Uterus (tissue), 4 donors: ENCODE measurements at places on chromosomes 2 and 18. TPM values are rescaled to one million over a fixed set of nuclear protein-coding genes. Genes with fewer than 3 reads are reported as not detected.

Gene KIF5C
- total RNA-seq, result 2.4 TPM

- H3K27me3 ChIP-seq, result no peaks in the 10 kb centered on the region
- peak overlapping the region; percentile 63 for H3K27ac ChIP-seq
- no peak overlapping the region for H3K4me3 ChIP-seq
- H3K4me1 ChIP-seq, result peaks cover 7% of the 10 kb centered on the region
- DNase-seq, result peak; percentile 63
- no peaks in the 10 kb centered on the region for H3K36me3 ChIP-seq
Observed at GRCh38 chr2:66790651-66791181, 355.8 kb downstream of the MEIS1 start.

DNA sequence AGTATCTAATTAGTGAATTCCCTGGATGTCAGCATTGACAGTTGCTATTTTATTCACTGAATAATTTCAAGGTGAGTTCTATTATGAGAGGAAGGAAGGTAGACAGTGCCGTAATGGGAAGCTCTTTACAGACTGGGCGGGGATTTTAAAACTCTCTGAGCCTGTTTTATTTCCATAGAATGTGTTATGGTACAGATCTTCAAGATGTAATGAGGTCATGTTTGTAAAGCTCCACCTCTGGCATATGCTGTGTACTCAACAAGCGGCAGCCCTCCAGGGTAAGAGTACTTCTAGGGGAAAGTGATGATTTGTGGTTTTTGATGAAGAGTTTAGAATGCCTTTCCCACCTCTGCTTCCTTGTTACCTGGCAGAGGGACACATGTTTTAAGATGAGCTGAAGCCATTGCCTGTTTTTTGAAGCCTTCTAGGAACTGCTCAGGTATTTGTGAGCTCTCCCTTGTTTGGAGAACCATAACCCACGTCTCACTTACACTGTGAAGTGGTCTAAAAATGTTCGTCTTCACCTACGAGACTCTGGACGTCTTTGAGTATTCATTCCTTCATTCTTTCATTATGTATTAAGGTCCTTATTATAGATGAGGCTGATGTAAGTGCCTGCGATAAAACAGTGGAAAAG lies 251.2 kb downstream of the PTGR3 start:
- no peak overlapping the region for H3K27ac ChIP-seq
- H3K27me3 ChIP-seq, result no peaks in the 10 kb centered on the region
- no peak for DNase-seq
- H3K4me1 ChIP-seq, result no peaks in the 10 kb centered on the region
- no peaks in the 10 kb centered on the region for H3K36me3 ChIP-seq

DNA sequence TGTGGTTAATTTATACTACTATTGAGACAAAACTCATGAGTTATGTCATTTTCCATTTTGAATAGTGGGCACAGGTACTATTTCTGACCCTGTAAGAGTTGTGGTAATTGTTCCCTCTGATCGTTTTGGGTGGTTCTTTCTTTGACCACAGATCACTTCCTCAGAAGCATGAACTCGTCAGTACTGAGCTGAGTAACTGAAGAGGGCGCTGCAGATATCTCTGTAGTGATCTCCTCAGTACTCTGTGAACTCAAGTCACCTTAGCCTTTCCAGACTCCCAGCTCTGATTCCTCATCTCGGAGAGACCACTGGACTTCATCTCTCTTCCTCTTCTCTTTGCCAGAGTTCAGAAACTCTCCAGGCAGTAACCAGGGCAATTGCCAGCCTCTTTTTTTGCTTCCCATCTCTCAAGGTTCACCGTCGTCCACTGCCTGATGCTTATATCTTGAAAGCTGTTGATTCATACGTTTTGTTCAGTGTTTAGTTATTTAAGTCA lies 9.4 kb upstream of the IL1RL1 start:
- no peaks in the 10 kb centered on the region for H3K27me3 ChIP-seq
- H3K4me1 ChIP-seq, result no peaks in the 10 kb centered on the region
- H3K27ac ChIP-seq, result no peak overlapping the region
- H3K36me3 ChIP-seq, result no peaks in the 10 kb centered on the region
- DNase-seq, result no peak
- no peak overlapping the region for H3K4me3 ChIP-seq

DNA sequence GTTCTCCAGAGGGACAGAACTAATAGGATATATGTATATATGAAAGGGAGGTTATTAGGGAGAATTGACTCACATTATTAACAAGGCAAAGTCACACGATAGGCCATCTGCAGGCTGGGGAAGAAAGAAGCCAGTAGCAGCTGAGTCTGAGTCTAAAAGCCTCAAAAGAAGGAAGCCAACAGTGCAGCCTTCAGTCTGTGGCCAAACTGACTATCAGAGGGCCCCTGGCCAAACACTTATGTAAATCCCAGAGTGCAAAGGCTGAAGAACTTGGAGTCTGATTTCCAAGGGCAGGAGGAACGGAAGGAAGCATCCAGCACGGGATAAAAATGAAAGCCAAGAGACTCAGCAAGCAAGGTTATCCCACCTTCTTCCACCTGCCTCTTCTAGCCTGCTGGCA lies 108.0 kb upstream of the LDLRAD4 start:
- no peak overlapping the region for H3K4me3 ChIP-seq
- no peak for DNase-seq
- no peaks in the 10 kb centered on the region for H3K36me3 ChIP-seq
- H3K27me3 ChIP-seq, result no peaks in the 10 kb centered on the region
- no peak overlapping the region for H3K27ac ChIP-seq

DNA sequence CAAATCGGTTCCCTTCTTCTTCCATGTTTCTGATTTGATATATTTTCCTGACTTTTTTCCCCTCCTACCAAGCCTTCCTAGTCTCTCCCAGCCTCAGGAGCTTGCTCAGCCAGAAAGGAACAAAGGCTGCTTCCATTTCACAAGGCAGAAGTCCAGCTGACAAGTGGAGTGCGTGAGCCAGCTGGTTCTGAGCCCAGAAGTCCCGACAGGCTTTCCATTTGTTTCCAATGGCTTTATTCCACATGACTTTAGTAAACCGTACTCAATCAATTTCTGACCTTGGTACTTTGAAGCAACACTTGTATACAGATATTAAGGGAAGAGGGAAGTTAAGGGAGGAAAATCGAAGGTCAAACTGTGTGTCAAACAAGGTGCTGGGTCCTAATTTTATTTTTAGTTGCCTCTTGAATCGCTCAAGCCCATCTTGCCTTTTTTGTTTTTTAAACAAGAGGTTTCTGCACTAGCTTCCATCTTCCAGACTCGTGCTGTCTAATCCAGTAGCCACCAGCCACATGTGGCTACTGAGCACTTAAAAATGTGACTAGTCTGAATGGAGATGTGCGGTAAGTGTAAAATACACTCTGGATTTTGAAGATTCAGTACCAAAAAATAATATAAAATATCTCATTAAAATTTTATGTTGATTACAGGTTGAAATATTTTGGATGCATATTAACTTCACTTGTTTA lies 36.2 kb downstream of the WIPF1 start:
- no peak overlapping the region for H3K4me3 ChIP-seq
- DNase-seq, result peak; percentile 79
- H3K27me3 ChIP-seq, result no peaks in the 10 kb centered on the region
- H3K27ac ChIP-seq, result peak overlapping the region; percentile 47
- H3K4me1 ChIP-seq, result no peaks in the 10 kb centered on the region

GRCh38 chr2:84963692-84964405 lies 7.1 kb upstream of the KCMF1 start:
- no peaks in the 10 kb centered on the region for H3K27me3 ChIP-seq
- no peaks in the 10 kb centered on the region for H3K36me3 ChIP-seq
- H3K4me1 ChIP-seq, result peaks cover 1% of the 10 kb centered on the region
- DNase-seq, result no peak

- H3K36me3 ChIP-seq, result no peaks in the 10 kb centered on the region
- peak overlapping the region; percentile 81 for H3K4me3 ChIP-seq
- no peak for DNase-seq
- no peaks in the 10 kb centered on the region for H3K27me3 ChIP-seq
Observed at GRCh38 chr2:69828938-69829255, 563 bp upstream of the GMCL1 start.

DNA sequence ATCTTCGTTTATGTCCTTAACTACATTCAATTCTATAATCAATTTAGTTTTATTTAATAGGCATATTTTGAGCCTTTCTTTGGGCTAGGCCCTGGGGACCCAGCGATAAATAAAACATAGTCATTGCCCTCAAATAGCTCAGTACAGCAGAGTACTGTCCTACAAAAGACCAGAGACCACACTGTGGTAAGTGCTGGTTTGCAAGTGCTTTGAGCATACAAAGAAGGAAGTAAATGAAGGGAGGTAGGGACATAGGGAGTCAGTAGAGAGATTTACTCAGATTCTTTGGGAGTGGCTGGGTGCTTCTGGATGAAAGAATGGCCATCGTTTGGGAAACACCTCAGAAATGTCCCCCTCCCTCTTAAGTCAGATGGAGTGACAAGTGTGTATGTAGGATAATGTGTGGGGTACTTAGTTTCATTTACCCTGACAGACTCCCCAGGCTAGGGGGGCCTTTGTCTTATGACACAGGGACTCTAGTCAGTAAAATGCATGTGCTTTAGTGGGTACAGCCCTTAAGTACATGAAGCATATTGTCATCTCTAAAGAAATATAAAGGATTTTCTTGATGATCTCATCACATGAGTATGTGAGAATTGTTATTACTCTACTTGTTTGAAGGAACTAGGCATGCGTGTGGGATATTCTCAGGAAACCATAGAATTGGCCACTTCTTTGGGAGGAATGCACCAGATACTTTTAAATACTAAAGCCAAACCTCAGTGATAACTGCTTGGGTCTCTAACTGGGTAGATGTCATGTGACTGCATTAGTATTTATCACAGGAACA lies 35.1 kb downstream of the MAPRE2 start:
- H3K36me3 ChIP-seq, result no peaks in the 10 kb centered on the region
- no peaks in the 10 kb centered on the region for H3K27me3 ChIP-seq
- H3K27ac ChIP-seq, result no peak overlapping the region
- DNase-seq, result no peak

DNA sequence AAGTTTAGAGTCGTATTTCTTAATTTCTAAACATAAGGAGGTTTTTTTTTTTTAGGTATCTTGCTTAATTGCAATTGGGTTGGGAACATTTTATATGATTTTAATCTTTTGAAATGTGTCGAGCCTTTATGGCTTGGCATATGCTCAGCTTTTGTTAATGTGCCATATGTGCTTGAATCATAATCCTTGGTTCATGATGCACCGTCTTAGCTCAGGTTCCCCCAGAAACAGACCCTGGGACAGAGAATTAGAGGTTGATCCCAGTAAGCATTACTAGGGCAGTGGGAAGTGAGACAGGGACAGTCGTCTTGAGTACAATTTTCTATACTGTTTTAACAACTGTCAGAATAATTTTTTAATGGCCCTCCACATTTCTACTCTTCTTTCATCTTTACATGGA lies 9.3 kb downstream of the CHCHD5 start:
- H3K4me1 ChIP-seq, result no peaks in the 10 kb centered on the region
- no peak overlapping the region for H3K27ac ChIP-seq
- H3K36me3 ChIP-seq, result no peaks in the 10 kb centered on the region
- DNase-seq, result no peak

DNA sequence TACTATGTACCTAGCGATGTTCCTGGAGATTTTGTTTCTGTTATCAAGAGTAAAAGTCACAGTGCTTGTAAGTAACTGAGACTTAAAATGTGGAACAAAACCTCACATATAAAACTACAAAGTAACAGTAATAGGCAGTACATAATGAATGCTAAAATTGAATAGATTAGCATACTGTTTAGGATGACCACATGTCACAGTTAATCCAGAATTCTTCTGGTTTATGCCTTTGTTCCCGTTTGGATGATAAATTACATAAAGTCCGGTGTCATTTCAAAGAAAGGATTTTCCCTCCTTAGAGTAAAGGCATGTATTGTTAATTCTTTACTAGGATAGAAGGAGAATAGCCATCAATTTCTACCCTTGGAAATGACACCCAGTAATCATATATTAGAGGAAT lies 56.1 kb downstream of the RBM43 start:
- no peak for DNase-seq
- no peaks in the 10 kb centered on the region for H3K36me3 ChIP-seq
- no peaks in the 10 kb centered on the region for H3K4me1 ChIP-seq
- no peak overlapping the region for H3K27ac ChIP-seq
- no peaks in the 10 kb centered on the region for H3K27me3 ChIP-seq
- no peak overlapping the region for H3K4me3 ChIP-seq

- no peak overlapping the region for H3K27ac ChIP-seq
- no peaks in the 10 kb centered on the region for H3K36me3 ChIP-seq
- H3K4me3 ChIP-seq, result no peak overlapping the region
- no peak for DNase-seq
- no peaks in the 10 kb centered on the region for H3K4me1 ChIP-seq
Observed at GRCh38 chr18:54191352-54191751, 33.1 kb downstream of the MBD2 start.

GRCh38 chr2:239315308-239315707 lies 85.5 kb downstream of the HDAC4 start:
- H3K27ac ChIP-seq, result no peak overlapping the region
- no peaks in the 10 kb centered on the region for H3K36me3 ChIP-seq
- no peaks in the 10 kb centered on the region for H3K27me3 ChIP-seq
- DNase-seq, result peak; percentile 9

DNA sequence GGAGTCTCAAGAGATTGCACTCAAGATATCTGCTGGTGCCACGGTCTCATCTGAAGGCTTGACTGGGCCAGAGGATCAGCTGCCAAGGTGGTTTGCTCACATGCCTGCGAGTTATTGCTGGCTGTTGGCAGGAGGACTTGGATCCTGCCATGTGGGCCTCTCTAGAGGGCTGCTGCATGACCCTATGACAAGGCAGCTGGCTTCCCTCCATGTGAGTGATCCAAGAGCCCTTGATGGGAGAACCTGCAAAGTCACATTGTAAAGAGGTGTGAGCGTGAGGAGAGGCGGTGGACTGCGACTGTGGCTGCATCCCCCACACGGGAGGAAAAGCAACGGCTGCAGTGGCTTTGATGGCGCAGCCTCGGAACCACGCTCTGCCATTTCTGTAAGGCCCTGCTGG lies 4.0 kb upstream of the ALLC start:
- no peaks in the 10 kb centered on the region for H3K27me3 ChIP-seq
- no peak overlapping the region for H3K27ac ChIP-seq
- no peak overlapping the region for H3K4me3 ChIP-seq

DNA sequence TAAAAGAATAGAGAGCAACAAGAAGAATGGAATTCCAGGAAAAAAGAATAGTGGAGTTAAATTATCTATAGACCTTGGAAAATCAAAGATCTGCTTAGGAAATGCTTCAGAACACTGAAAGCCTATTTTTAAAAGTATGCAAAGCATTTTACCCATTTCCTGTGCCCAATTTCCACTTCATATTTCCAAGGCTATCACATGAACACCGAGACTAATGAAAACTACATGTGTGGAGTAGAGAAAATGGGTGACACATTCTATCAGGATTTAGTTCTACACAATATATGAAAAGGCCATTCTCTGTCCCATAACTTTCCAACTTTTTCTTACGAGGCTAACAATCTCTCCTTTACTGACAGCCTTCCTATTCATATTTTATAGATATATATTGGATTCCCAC lies 279.4 kb downstream of the CCDC178 start:
- H3K27ac ChIP-seq, result no peak overlapping the region
- no peaks in the 10 kb centered on the region for H3K27me3 ChIP-seq
- DNase-seq, result no peak
- H3K4me3 ChIP-seq, result no peak overlapping the region
- no peaks in the 10 kb centered on the region for H3K4me1 ChIP-seq

GRCh38 chr2:174697255-174697654 lies 67.0 kb downstream of the CHRNA1 start:
- no peaks in the 10 kb centered on the region for H3K27me3 ChIP-seq
- no peaks in the 10 kb centered on the region for H3K36me3 ChIP-seq
- DNase-seq, result no peak
- H3K27ac ChIP-seq, result no peak overlapping the region
- no peaks in the 10 kb centered on the region for H3K4me1 ChIP-seq
- no peak overlapping the region for H3K4me3 ChIP-seq

GRCh38 chr2:211503856-211504255 lies 947.5 kb downstream of the CPS1 start:
- H3K36me3 ChIP-seq, result no peaks in the 10 kb centered on the region
- H3K4me3 ChIP-seq, result no peak overlapping the region
- H3K4me1 ChIP-seq, result no peaks in the 10 kb centered on the region
